H7 (cell line): ENCODE measurements at places on chromosomes 2 and 18. TPM values are rescaled to one million over a fixed set of nuclear protein-coding genes. Genes with fewer than 3 reads are reported as not detected.

DNA sequence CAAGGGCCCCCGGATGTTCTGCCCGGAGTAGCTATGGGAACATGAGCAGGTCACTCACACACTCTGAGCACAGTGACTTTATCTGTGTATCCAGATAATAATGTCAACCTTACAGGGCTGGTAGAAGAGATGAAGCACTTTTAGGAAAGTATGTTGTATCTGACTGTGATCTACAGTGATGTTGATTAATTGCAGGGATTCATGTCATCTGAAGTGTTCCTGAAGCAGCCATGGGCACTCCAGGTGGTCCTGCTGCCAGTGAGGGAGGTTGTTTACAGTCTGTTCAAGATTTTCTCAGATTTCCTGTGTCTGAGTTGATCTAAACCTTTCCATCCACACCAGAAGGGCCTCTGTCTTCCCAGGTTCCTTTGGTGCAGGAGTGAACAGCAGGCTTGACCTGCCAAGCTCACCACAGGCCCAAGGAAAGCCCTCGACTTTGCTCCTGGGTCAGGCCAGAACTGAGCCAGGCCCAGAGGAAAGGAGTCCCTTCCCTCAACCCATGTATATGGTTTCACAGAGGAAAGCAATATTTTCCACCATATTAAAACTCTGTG, 28.0 kb downstream of the KIAA2012 start:
- no peak for DNase-seq

GRCh38 chr18:10127729-10128128, 213.9 kb downstream of the VAPA start:
- DNase-seq, result no peak

DNA sequence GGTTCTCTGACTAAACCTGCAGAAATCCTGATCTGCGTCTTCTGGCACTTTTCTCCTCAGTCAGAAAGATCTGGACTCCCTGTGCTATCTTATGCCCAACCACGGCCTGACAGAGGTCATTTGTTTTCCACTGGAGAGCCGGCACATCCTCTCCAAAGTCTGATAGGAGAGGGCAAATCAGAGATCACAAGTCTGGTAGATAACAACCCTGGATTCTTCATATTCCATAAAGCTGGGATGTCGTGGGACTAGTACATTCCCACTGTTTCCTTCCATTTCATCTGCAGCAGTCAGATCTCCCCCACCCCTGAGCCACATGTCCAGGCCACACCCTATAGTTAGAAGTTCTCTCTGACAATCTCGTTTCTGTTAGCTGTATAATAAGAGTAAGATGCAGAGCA, 157.0 kb downstream of the MGAT5 start:
- no peak for DNase-seq

DNA sequence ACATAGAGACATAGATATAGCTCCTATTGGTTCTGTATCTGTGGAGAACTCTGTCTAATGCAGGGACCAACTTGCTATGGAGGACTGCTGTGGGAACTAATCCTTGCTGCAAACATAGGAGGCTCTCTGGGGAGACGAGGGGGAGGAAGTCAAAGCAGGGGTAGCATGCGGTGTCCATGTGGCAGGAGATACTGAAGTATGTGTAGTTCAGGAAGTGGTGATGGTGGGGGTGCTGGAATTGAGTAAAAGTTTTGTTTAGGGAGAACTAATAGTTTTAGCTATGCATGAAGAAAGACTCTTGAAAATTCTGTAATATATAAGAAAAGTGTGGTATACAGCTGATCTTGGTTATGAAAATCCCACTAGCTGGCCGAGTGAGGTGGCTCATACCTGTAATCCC, 62.0 kb downstream of the ANKRD44 start:
- no peak for DNase-seq

The OR6B2 gene
- total RNA-seq, result not detected in 2 replicates

The SOWAHC gene
- 20.1 and 27.1 TPM in 2 replicates for total RNA-seq
